ENCODE measurements at places on chromosomes 6 and 20.

DNA sequence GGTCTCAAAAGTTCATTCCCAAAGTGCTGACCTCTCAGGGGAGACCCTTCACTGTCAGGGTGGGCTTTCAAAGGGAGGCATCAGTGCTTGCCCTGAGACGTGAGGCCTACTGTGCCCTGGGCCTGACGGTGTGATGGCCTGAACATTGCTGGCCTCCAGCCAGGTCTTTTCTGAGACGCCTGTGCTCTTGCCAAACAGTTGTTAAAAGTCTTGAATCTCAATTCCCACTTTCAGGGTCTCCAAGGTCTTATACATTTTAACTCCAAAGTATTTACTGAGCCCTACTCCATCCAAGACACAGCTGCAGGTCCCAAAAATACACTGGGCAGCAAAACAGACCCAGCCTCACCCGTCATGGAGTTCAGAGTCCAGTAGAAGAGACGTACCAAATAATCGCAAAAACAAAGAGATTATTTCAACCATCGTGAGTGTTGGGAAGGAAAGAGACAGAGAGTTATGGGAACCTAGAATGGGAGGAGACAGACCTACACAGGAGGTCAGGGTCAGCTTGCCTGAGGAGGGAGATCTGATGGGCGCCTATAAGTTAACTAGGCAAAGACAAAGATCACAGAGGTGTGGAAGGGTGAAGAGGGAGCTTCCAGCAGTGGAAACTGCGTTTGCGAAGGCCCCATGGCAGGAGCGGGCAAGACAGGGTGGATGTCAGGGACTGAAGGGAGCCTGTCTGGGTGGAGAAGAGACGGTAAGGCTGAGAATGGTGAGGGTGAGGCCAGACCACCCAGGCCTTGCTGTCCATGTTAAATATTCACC, 446.3 kb downstream of the PREX1 start:
- no peak for DNase-seq

- DNase-seq = no peak
Measured at GRCh38 chr20:4051413-4052138, 36.2 kb upstream of the RNF24 start.

DNA sequence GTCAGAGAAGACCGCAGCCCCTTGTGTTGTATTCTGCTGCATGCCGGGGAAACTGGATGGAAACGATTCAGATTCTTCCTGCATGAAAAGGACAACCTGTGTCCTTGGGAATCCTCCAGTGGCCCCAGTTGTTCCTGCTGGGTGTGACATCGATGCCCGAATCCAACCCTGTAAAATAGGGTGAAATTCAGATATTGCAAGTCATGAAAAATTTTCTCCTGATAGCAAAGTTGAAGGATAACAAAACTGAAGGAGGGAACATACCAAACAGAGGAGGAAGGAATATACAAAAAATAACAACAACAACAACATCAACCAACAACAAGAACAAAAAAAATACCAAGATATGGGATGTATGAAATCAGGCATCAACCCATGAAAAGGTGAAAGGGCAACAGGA, 28.3 kb upstream of the HLA-E start:
- no peak for DNase-seq

GRCh38 chr6:84350397-84350796, 123.0 kb upstream of the CEP162 start:
- DNase-seq = no peak

- no peak for DNase-seq
Measured at GRCh38 chr6:90098627-90099026, 198.0 kb downstream of the BACH2 start.

- DNase-seq = peak; percentile 16
Measured at GRCh38 chr20:17898548-17898994, 70.0 kb downstream of the SNX5 start.

GRCh38 chr6:33279971-33280511, 3.1 kb downstream of the B3GALT4 start:
- DNase-seq = no peak

DNA sequence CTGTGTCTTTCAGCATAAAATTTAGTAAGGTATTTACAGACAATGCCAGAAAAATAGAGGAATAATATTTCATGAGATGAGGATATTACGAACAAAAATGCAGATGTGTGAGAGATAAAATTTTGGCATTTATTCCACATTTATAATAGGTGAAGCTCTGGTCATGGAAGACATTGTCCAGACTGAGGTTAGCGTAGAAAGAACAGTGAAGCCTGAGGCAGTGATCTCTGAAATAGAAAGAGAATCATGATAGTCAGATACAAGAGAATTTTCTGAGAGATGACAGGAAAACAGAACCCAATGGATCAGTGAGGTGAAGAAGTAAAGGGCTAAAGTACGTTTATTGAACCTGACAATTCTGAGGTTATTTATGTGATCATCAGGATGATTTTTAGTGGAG, 1155.9 kb upstream of the GJE1 start:
- DNase-seq = no peak

DNA sequence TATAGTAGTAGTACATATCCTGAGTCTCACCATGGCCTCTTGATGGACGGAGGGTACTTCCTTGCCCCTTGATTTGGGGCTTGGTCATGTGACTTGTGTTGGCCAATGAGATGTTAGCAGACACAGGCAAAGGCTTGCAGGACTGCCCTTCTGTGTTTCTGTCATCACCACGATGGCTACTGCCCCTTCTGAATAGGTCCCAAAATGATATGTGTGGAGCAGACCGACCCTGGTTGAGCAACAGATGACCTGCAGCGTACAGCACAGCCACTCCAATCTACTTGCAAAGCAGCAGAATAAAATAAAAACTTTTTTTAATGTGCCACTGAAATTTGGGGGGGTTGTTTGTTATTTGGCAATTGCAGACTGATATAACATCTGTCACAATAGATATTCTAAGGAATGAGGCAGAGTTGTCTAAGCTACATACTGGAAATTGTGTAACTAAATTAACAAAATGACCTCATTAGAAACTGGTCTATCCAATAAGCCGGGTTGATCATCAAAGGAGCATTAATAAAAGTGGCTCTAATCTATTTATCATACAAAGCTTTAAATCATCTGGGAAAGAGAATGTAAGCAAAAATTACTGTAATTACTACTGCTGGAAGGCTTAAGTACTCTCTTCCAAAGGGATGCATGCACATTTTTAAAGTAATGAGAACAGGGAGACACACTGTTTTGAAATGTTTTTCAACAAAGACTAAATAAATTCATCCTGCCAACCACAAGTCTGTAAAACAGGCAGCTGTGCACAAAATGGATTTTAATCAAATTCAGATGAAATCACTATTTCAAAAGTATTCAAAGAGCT, 209.5 kb downstream of the KIF16B start:
- no peak for DNase-seq

GRCh38 chr20:63552481-63553249, 1.3 kb upstream of the FNDC11 start:
- peak; percentile 54 for DNase-seq

DNA sequence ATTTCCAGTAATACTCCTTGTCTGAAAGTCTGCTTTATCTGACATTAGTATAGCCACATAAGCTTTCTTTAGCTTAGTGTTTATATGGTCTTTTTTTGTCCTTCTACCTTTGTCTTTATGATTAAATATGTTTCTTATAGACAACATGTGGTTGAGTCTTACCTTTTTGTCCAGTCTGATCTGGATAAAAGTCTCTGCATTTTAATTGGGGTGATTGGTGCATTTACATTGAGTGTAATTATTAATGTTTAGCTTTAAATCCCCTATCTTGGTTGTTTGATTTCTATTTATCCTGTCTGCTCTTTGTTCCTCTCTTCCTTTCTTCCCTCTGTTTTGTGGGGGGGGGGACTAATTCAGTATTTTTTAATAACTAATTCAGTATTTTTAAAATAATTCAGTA, 32.0 kb downstream of the CCDC167 start:
- DNase-seq = no peak

DNA sequence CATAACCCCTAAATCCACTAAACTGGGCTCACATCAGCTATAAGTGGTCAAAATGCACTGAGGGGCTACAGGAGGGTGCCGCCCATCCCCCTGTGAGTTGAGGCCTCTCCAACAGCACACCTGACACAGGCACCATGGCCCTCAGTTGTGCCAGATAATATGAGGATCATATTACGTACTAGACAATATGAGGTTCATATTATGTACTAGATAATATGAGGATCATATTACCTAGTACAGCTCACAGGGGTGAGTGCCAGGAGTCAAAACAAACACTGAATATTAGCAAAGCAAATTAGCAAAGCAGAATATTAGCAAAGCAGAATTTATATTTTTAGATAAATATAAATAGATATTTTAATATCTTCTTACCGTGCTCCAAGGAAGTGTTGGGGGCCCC, 35.3 kb downstream of the CD24 start:
- no peak for DNase-seq

GRCh38 chr6:39453241-39453640, 130.7 kb upstream of the KCNK16 start:
- DNase-seq = no peak

- DNase-seq = no peak
Measured at GRCh38 chr20:57964011-57964862, 254.4 kb upstream of the PMEPA1 start.

GRCh38 chr20:57633945-57634491, 13.8 kb upstream of the ZBP1 start:
- no peak for DNase-seq

GRCh38 chr6:17679726-17680125, 27.0 kb downstream of the NUP153 start:
- no peak for DNase-seq

DNA sequence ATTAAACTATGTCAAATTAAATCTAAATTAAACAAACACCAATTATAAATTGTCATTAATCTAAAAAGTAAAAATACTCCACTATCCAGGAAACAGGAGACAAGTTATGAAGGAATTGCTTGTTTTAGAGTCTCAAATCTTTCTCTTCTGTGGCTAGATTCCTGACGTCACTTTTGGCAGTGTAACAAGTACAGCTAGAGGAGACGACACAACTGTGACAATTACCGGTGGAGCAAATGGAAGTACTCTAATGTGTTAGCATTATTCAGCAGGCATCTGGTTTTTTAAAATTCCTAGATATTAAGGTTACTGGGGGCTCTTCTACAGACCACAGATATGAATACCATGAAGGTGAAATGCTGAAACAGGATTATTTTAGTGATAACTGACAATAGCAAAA, 1042.7 kb downstream of the EPHA7 start:
- DNase-seq = no peak
